ENCODE measurements at places on chromosomes 12 and 14. TPM values are rescaled to one million over a fixed set of nuclear protein-coding genes. Genes with fewer than 3 reads are reported as not detected.

KLHL33 gene
- total RNA-seq = 1.6 TPM

MANSC4 gene
- total RNA-seq = not detected

DNA sequence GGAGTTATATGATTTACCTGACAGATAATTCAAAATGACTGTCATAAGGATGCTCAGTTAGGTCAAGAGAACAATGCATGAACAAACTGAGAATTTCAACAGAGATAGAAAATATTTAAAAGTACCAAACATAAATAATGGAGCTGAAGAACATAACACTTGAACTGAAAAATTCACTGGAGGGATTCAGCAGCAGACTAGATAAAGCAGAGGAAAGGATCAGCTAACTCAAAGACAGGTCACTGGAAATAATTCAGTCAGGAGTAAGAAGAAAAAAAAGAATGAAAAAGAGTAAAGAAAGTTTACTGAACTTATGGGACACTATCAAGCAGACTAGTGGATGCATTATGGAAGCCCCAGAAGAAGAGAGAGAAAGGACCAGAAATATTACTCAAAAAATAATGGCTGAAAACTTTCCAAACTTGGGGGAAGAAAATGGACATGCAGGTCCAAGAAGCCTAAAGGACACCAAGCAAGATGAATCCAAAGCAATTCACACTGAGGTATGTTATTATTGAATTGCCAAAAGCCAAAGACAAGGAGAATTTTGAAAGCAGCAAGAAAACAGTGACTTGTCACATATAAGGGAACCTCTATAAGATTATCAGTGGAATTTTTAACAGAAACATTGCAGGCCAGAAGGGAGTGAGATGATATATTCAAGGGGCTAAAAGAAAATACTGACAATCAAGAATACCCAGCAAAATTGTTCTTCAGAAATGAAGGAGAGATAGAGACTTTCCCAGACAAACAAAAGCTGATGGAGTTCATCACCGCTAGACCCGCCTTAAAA is 78.7 kb downstream of the GCH1 start:
- no peaks in the 10 kb centered on the region for H3K36me3 ChIP-seq
- no peaks in the 10 kb centered on the region for H3K4me1 ChIP-seq
- H3K27ac ChIP-seq = no peak overlapping the region

- no peaks in the 10 kb centered on the region for H3K36me3 ChIP-seq
- H3K27ac ChIP-seq = no peak overlapping the region
- no peak overlapping the region for H3K4me3 ChIP-seq
- H3K4me1 ChIP-seq = peaks cover 26% of the 10 kb centered on the region
- H3K27me3 ChIP-seq = no peaks in the 10 kb centered on the region
- DNase-seq = no peak
Observed at GRCh38 chr14:96095581-96096476, 56.7 kb downstream of the C14orf132 start.

DNA sequence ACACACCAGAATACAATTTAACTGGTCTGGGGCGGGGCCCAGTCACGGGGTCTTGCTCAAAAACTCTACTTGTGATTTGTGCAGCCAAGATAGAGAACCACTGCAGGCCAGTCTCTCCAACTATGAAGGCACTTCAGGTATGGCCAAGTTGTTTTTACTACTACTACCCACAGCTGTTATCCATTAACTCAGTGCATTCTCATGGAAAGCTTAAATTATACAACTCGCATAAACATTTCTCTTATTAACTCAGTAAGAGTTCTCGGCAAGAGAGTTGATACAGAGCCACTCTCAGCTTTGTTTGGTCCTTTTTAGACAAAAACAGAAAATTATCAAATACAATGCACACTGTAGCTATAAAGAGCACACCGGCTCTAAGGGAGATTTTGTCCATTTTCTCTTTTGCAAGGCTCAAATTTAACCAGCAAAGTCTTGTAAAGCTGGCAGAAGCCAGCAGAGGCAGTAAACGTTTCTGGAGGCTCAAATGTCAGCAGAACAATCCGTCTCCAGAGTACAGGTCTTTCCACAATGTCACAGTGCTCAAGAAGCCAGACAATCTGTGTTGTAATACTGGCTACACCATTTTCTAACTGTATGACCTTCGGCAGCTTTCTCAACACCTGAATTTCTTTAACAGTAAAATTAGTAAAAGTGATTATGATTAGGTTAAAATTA is 85.9 kb downstream of the PTGER2 start:
- H3K27ac ChIP-seq = no peak overlapping the region
- H3K36me3 ChIP-seq = no peaks in the 10 kb centered on the region
- H3K27me3 ChIP-seq = no peaks in the 10 kb centered on the region
- peaks cover 24% of the 10 kb centered on the region for H3K4me1 ChIP-seq
- DNase-seq = no peak

- no peaks in the 10 kb centered on the region for H3K4me1 ChIP-seq
- no peak for DNase-seq
- H3K36me3 ChIP-seq = no peaks in the 10 kb centered on the region
- peak overlapping the region; percentile 79 for H3K27ac ChIP-seq
- no peak overlapping the region for H3K4me3 ChIP-seq
Observed at GRCh38 chr12:128857133-128857763, 4.0 kb downstream of the GLT1D1 start.

DNA sequence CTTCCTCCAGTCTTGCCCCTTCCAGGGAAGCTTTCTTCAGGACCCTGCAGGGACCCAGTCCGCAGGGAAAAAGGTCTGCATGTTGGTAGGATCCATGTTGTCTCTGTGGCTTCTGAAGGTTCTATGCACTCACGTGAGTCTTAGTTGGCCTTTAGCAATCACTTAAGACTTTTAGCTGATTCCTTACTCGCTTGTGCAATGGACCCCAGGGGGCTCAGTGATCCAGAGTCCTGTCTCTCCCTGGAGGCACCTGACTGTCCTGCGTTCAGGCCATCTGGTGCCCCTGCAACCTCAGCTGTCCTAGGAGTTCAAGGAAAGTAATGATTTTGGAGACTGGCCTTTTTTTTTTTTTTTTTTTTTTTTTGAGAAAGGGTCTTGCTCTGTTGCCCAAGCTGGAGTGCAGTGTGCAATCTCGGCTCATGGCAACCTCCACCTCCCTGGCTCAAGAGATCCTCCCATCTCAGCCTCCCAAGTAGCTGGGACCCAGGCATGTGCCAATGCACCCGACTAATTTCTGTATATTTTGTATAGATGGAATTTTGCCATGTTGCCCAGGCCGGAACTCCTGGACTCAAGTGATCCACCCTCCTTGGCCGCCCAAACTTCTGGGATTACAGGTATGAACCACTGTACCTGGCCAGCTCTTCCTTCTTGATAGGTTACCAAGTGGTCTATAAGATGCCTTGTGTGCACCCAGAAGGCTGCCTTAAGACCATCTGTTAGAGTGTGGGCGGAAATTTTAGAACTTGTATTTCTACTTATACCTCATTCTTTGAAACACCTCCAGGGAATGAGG is 4.6 kb downstream of the IFI27L2 start:
- no peak overlapping the region for H3K27ac ChIP-seq
- no peaks in the 10 kb centered on the region for H3K36me3 ChIP-seq
- H3K4me1 ChIP-seq = peaks cover 9% of the 10 kb centered on the region
- DNase-seq = no peak
- no peak overlapping the region for H3K4me3 ChIP-seq
- no peaks in the 10 kb centered on the region for H3K27me3 ChIP-seq

- H3K27me3 ChIP-seq = no peaks in the 10 kb centered on the region
- no peak overlapping the region for H3K4me3 ChIP-seq
- no peak overlapping the region for H3K27ac ChIP-seq
- H3K4me1 ChIP-seq = no peaks in the 10 kb centered on the region
- no peak for DNase-seq
- no peaks in the 10 kb centered on the region for H3K36me3 ChIP-seq
Observed at GRCh38 chr12:108175310-108175709, 46.2 kb downstream of the WSCD2 start.

DNA sequence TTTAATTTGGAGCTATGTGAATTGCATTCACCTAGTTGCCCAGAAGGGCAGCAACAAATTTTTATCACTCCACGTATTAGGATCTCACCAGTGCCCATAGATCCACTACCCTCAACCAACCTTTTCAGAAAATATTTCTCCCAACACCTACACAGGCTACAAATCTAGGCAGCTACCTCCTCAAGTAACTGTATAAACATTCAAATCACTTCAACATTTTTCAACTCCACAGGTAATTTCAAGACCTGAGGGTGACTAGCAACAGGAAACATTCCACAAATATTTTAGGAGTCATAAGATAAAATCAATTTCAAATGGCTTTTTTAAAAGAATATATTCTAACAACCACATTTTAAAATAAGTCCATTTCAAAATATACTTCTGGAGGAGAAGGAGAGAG is 12.9 kb downstream of the PHLDA1 start:
- no peak for DNase-seq
- no peaks in the 10 kb centered on the region for H3K36me3 ChIP-seq
- H3K4me1 ChIP-seq = no peaks in the 10 kb centered on the region
- H3K4me3 ChIP-seq = no peak overlapping the region
- peak overlapping the region; percentile 14 for H3K27ac ChIP-seq

- DNase-seq = no peak
- H3K4me1 ChIP-seq = peaks cover 15% of the 10 kb centered on the region
- no peak overlapping the region for H3K4me3 ChIP-seq
- H3K27me3 ChIP-seq = no peaks in the 10 kb centered on the region
- no peak overlapping the region for H3K27ac ChIP-seq
- no peaks in the 10 kb centered on the region for H3K36me3 ChIP-seq
Observed at GRCh38 chr12:89918172-89918846, 209.7 kb upstream of the ATP2B1 start.

DNA sequence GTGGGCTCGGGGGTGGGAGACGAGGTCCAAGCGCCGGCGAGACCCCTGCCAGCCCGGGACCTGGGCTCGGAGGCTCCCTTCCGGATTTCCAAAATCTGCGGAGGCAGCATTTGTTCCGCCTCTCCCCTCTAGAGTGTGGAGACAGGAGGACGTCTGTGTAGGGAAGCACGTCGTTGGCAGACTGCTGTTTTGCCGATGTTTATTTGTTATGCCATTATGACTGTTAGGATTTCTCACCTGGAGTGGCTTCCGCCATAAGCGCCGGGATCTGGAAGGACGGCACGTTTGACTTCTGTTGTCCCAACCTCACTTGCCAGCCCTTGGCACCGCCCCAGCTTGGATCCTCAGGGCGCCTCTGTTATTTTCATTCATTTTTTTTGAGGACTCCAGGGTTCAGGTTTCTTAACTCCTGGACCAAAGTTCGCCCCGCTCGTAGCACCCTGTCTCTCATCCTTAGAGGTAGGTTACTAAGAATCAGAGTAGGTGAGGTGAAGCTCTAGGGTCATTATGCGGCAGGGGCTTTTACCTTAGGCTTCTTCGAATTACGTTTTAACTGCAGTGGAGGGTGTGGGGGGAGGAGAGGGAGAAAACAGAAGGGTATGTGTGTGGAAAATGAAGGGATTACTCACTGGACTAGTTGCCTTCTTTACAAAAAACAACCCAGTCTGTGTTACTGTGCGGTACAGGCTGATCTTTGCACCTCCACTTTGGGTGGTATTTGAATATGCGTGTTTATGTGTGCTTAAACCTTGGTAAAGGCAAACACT is 547 bp upstream of the PYGL start:
- peak; percentile 79 for DNase-seq
- H3K36me3 ChIP-seq = no peaks in the 10 kb centered on the region
- H3K4me1 ChIP-seq = no peaks in the 10 kb centered on the region
- no peak overlapping the region for H3K27ac ChIP-seq

- H3K27ac ChIP-seq = no peak overlapping the region
- H3K4me1 ChIP-seq = no peaks in the 10 kb centered on the region
- no peaks in the 10 kb centered on the region for H3K27me3 ChIP-seq
- no peak overlapping the region for H3K4me3 ChIP-seq
Observed at GRCh38 chr12:33586576-33586975, 147.0 kb upstream of the SYT10 start.

FRMD6 gene
- 35.4 TPM for total RNA-seq

WNT1 gene
- 0.41 TPM for total RNA-seq

DNA sequence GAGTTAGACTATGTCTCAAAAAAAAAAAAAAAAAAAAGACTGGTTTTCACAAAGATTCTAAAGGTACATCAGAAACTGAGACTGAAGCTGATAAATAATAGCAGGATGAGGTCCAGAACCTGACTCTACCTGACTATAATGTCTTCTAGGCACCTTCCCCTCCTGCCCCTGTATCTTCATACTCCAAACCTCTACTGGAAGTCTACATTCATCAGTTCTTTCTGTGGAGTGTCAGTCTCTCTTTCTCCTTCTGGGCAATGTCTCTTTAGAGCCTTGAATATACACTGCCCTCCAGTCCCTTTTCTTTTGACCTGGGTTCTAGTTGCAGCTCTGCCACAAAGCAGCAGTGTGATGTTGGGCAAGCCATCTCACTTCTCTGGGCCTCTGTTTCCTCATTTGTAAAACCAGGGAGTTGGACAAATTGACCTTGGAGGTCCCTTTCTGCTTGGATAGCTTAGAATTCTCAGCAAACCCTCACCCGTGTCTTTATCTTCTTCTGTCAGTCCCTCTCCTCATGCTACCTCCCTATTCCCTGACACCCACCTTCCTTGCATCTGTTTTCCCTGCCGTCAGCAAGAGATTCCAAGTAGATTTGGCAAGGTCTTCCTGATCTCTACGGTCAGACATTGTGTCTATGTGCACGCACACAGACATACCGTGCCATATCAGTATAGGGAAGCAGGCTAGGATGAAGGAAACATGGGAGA is 4.3 kb downstream of the NFE2 start:
- no peak for DNase-seq
- peak overlapping the region; percentile 38 for H3K4me3 ChIP-seq
- peaks cover 31% of the 10 kb centered on the region for H3K27me3 ChIP-seq
- peak overlapping the region; percentile 72 for H3K27ac ChIP-seq
- H3K4me1 ChIP-seq = peaks cover 65% of the 10 kb centered on the region

DNA sequence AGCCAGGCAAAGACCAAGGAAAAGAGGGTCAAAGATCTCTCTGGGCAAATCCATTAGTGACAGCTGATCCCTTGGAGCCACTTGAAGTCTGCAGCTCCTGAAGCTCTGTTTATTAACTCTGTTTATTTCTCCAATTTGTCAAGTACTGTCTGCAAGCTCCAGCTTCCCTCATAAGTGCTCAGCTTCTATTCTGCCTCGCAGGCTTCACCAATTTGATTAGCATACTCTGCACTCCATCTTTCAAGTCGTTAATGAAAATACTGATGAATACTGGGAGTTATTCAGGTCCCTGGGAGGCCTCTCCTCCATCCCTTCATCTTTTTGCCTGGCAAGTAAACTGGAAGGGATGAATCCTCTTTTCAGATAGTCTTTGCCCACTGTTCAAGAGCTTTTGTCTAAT is 54.3 kb downstream of the TTC9 start:
- no peaks in the 10 kb centered on the region for H3K36me3 ChIP-seq
- H3K4me3 ChIP-seq = no peak overlapping the region

GRCh38 chr14:64465831-64466554 is 694 bp downstream of the AKAP5 start:
- peak overlapping the region; percentile 81 for H3K4me3 ChIP-seq
- peaks cover 18% of the 10 kb centered on the region for H3K4me1 ChIP-seq
- H3K36me3 ChIP-seq = no peaks in the 10 kb centered on the region
- H3K27ac ChIP-seq = peak overlapping the region; percentile 80

GRCh38 chr14:31893221-31893757 is 183.8 kb upstream of the ARHGAP5 start:
- H3K27me3 ChIP-seq = no peaks in the 10 kb centered on the region
- no peak overlapping the region for H3K4me3 ChIP-seq
- H3K4me1 ChIP-seq = no peaks in the 10 kb centered on the region
- peak overlapping the region; percentile 52 for H3K27ac ChIP-seq
- H3K36me3 ChIP-seq = no peaks in the 10 kb centered on the region
- DNase-seq = peak; percentile 77

Measured in spleen (tissue), 13 donors.